ENCODE measurements at places on chromosomes 4 and X. TPM values are rescaled to one million over a fixed set of nuclear protein-coding genes. Genes with fewer than 3 reads are reported as not detected.

Gene HGFAC
- total RNA-seq, result 8.8 TPM

Gene UCP1
- total RNA-seq, result not detected

Gene HPGDS
- 1.3 TPM for total RNA-seq

Gene HTRA3
- total RNA-seq, result 1.3 TPM

Gene DAPP1
- total RNA-seq, result 0.31 TPM

Gene UGT8
- total RNA-seq, result 5.9 TPM

Gene NIPAL1
- total RNA-seq, result 1.3 TPM

Gene MAOB
- total RNA-seq, result 1.9 TPM

Gene HSPA4L
- 15.7 TPM for total RNA-seq

Gene LRRC66
- total RNA-seq, result 1.9 TPM

Gene APLN
- total RNA-seq, result 3.1 TPM

Gene SRD5A3
- total RNA-seq, result 8.1 TPM

Gene NXF2
- not detected for total RNA-seq

Gene MAGIX
- 2.8 TPM for total RNA-seq

Gene CXCL1
- total RNA-seq, result not detected

Gene EVC
- total RNA-seq, result 7.5 TPM

Gene PLK4
- 15.3 TPM for total RNA-seq

Gene GPC3
- total RNA-seq, result 1.3 TPM

Gene KLF8
- total RNA-seq, result 32.6 TPM

Gene SSX1
- total RNA-seq, result not detected

Gene CFAP47
- total RNA-seq, result 5.6 TPM

Gene AMOT
- total RNA-seq, result 18.8 TPM

Gene UGT2B17
- total RNA-seq, result not detected

Gene SERPINA7
- not detected for total RNA-seq

Gene SPIN4
- total RNA-seq, result 10.6 TPM

Gene TLR10
- total RNA-seq, result 0.63 TPM

Gene PNMA6F
- not detected for total RNA-seq

Gene RAP2C
- total RNA-seq, result 11.9 TPM

Gene MSANTD1
- 11.0 TPM for total RNA-seq

Gene HERC5
- total RNA-seq, result 1.6 TPM

Gene PAGE2B
- not detected for total RNA-seq

Measured in parietal lobe (tissue), 2 donors.